AG04450 (cell line): ENCODE measurements at places on chromosomes 2 and 18.

DNA sequence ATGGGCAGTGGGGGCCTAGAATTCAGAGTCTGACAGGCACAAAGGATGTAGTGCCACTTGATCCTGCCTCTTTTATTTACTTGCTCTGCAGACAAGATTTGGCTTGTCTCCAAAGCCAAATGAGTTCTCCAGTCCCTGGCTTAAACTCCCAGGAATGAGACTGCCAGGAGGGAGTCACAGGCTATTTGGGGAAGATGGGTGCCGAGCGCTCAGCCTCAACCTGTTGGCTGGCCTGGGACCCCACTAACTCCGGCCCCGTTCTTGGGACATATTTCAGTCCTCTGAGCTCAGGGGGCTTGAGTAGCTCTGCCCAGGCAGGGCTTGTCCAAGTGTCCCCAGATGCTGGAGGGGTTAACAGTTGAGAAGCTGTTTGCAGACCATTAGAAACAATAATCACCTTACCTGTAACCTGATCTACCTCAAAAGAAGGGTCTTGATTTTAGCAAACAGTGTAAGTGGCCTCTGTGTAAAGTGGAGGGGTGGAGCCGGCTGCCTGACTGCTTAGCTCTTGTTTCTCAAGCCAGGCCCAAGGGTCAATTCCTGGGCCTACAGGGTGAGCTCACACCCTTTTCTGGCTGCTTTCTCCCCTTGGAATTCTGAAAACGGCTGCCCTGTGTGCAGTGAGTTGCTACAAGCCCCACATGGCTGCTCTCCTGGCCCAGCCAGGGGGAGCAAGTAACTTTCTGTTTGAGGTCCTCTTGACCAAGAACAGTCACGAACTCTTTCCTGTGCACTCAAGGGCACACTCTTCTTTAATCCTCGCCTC, 27.1 kb upstream of the FZD5 start:
- DNase-seq, result no peak

DNA sequence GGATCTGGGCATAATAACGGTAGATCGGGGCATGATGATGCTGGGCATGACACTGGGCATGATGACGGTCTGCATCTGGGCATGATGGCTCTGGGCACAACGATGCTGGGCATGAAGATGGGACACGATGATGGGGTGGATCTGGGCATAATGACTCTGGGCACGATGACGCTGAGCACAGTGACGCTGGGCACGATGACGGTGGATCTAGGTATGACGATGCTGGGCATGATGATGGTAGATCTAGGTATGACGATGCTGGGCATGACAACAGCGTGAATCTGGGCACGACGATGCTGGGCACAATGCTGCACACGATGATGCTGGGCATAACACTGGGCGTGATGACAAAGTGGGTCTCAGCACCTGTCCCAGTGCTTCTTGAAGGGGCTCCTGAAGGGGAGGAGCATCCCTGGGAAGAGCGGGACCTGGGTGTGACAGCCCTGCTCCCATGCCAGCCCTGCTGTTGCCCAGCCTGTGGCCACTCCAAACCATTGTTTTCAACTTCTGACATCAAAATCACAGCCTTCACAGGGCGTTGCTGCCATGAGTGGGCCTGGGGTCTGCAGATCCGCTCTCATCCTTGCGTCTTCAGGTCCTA, 30.4 kb upstream of the ALLC start:
- DNase-seq, result no peak

DNA sequence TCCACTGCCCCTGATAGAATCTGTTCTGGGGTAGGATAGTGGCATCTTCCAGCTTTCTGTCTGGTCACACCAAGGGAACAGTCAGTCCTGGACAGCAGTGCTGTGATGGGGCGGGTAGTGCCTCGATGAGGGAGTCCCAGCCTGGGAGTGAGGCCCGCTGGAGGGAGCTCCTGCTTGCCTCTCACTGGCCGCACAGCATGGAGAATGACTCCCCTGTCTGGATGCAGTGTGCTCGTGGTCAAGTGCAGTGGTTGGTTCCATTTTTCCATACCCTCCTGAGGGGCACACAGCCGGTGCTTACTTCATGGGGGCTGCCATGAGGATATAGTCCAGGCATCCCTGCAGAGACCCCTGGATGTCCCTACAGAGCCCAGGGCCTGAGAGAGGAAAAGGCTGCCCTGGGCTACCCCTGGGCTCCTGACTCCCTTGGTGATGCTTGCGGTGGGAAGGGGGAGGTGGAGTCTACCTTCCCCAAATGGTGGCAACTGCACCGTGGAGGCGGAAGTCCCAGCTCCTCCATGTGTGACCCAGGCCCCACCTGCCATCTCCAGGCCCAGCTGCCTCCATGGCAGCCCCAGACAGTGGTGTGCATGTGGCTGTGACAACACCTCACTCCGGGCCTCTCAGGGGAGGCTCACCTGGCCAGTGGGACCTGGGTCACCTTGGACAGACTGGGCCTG, 212.5 kb downstream of the GLI2 start:
- no peak for DNase-seq

DNA sequence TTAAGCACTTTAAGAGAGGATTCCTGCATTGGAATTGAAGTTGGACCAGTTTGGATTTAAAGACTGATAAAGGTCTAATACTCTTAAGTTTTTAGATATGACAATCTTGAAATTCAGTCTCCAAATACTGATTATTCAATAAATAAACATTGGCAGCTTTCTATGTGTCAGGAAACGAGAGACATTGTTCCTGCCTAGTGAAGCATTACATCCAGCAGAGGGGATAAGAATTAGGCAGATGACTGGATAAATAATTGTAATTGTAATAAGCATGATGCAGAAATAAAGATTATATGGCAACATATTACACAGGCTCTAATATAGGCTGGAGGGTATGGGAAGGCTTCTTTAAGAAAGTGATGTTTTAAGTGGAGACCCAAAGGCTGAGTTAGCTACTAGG, 226.5 kb upstream of the MMADHC start:
- DNase-seq, result no peak

DNA sequence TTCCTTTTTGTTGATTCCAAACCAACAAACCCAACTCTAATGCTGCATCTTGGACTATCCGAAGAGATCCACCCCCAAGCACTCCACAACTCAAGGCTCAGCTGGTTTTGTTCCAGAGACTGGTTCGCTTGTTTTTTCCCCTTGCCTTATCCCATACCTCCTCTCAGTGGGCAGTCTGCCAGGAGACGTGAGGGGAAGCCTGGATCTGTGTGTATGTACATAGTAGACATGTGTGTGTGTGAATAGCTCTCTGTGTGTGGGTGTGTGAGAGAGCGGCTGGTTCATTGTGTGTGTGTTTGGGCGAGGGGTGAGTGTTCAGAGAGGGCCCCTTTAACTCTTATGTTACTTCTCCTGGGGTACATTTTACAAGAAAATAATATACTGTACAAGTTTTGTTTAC, 94.4 kb downstream of the NRP2 start:
- no peak for DNase-seq

- DNase-seq, result no peak
Observed at GRCh38 chr2:40197121-40197520, 254.8 kb downstream of the SLC8A1 start.

DNA sequence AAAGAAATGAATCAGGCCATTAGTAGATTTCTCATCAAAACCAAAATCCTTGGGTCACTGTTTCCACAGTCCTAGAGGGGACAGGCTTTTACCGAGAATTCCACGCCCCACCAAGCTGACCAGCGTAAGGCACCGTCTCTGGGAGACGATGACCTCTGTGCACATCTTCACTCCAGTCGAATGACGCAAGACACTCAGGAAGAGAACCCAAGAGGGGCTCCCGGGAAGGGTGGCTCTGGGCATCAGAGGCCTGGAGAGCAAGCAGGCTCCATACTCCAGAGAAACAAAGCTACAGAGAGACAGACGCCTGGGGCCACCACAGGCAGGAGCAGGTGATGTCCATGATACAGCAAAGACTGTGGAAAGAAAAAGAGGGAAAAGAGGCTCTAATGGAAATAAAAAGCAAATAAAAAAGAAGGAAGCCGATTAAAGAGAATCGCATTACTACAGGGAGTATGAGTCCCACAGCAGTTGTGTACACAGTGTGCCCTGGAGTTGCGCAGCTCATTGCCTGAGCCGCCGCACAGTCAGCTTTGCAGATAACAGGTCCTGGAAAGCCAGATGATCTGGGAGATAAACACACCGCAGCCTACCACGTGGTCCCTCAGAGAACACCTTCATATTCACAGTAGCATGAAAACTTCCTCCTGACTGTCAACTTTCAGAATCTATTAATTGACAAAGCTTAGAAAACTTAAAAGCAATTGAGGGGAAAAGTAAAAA, 572.7 kb upstream of the SALL3 start:
- DNase-seq, result no peak

GRCh38 chr2:218733171-218734021, 22.8 kb downstream of the TTLL4 start:
- no peak for DNase-seq

DNA sequence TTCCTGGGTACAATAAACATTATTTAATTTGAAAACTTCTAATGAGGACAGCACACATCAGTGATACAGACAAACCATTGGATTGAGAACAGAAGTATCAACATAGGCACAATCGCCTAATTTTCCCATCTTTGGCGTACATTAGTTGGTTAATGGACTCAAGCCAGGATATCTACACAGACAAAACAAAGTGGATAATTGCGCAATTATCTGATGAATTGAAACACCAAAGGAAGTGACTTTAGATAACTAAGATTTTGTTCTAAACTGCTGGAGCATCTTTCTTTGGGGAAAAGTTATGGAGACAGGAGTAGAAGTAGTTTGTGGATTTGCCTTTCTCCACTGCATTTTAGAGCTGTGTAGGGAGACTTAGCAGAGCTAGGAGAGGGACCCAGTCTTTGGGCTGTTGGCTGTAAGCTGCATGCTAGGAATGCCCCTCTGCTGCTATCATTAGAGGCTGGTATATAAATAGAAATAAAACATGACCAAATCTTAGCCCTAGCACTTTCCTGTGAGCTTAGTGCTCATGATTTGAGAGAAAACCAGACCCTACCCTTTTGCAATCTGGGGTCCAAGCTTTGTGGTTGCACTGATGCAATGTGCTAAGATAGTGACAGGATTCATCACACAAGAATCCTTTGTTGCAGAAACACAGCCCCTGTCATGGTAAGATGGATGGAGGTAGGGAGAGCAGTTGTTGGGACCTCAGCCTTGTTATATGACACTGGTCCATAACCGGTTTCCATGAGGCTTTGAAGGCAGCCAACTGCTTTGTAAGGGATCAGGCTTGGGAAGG, 264.5 kb upstream of the PIK3C3 start:
- no peak for DNase-seq
